ENCODE measurements at places on chromosomes 4 and X.

GRCh38 chr4:99587803-99588202 is 13.2 kb downstream of the MTTP start:
- DNase-seq: no peak

DNA sequence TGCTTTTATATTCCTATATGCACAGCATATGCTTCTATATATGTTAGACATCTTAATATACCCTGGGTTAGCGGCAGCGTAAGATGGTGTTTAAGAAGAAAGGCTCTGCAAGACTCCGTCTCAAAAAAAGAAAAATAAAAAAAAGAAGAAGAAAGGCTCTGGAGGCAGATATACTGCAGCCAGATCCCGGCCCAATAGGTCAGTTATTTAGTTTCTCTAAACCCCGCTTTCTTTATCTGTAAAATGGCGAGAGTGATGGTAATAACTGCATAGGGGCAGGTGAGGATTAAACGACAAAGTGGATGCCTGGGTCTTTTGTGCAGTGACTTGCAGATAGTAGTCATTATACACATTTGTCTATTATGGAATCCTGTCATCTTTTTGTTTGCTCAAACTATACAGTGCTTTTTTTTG is 115.2 kb downstream of the NAA11 start:
- no peak for DNase-seq

GRCh38 chr4:182866746-182867145 is 50.4 kb downstream of the DCTD start:
- no peak for DNase-seq

GRCh38 chr4:124685851-124686250 is 26.7 kb downstream of the ANKRD50 start:
- DNase-seq: no peak

DNA sequence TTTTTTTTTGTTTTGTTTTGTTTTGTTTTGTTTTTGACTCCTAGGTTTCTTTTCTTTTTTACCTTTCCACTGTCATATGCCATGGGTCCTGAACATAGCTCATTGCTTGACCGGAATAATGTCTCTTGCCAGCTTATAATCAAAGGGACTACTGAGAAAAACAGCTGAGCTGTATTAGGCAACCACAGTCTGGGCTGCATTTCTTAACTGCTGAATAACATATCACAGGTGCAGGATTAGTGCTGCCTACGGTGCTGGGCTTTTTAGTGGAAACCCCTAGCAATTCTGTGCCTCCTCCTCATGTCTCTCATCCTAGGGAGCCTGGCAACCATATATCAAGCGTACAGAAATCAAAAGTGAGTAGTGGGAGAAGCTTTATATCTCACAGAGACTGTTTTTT is 333.5 kb downstream of the BMPR1B start:
- no peak for DNase-seq

- no peak for DNase-seq
These were observed 81.9 kb downstream of the PJA1 start for GRCh38 chrX:69083361-69083760.

DNA sequence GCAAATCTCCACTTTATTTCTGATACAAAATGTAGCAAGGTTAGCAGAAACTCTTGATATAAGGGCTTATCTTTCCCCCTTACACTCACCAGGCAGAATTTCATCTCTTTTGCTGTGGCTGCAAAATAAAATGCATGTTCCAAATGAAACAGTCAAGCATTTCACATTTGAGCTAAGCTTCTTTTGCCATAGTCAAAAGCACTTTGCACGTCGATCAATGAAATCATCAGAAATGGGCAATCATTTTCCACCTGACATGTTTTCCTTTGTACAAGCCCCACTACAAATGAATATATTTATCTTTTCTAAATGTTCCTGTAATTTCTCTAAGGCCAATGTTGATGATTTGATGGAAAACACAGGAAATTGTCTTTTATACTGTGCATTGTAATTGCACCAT is 178.4 kb downstream of the ANKRD50 start:
- DNase-seq: no peak

GRCh38 chrX:150688911-150689451 is 4.2 kb upstream of the MTMR1 start:
- no peak for DNase-seq

GRCh38 chr4:146210890-146211289 is 3.4 kb upstream of the REELD1 start:
- no peak for DNase-seq

GRCh38 chr4:94400191-94400590 is 51.6 kb upstream of the PDLIM5 start:
- DNase-seq: no peak

GRCh38 chr4:74855879-74856278 is 61.6 kb upstream of the BTC start:
- no peak for DNase-seq

- DNase-seq: no peak
These were observed 33.6 kb upstream of the JADE1 start for GRCh38 chr4:128775916-128776315.

GRCh38 chr4:140059159-140059558 is 94.8 kb downstream of the MAML3 start:
- no peak for DNase-seq

DNA sequence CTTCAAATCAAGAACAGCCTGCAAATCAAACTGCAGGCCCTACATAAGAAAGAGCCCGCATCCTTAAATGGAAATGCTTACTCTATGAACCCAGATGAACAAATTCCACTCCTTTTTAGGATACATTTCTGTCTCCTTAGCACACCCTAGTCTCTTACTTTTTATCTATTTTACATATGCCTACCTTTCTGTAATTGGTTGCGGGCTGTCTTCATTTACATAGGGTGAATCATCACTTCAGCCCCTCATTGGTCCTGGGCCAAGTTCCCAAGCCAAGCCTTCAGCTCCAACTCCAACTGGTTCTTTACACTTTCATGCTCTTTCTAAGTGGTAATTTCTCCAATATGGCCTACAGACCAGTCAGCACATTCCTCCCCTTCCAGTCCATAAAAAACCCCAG is 219.3 kb downstream of the TRAM1L1 start:
- DNase-seq: no peak

GRCh38 chrX:33062041-33062440 is 149.3 kb downstream of the DMD start:
- DNase-seq: no peak

GRCh38 chrX:120291211-120291610 is 20.1 kb downstream of the TMEM255A start:
- DNase-seq: no peak

- DNase-seq: no peak
These were observed 8.1 kb downstream of the MBNL3 start for GRCh38 chrX:132480581-132481203.

DNA sequence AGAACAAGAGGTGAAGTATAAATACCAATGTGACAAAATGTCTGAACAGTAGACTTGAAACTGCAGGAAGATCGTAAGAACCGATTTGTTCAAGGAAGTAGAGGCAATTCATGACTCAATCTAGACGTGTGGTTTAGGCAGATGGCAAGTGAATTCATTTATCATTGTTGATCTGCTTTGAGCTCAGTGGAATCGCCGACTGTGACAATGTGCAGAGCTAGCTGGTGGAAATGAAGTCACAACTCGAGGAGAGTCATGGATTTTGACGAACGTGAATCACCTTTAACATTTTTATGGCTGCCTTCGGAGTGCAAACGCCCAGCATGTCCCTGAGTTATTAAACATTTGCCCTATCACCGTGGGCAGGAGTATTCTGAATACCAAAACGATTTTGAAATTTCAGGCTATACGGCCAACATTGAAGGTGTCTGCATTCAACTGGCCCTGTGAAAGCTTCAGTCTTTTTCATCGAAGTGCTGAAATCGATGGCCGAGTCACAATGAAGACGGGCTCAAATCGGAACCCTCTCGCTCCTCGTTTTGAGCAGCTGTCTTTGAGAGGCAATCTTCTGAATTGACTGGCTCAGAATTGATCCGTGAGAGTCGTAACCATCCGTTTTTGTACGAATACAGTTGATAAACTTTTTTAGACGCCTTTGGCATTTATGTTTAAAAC is 689 bp upstream of the OGT start:
- no peak for DNase-seq

DNA sequence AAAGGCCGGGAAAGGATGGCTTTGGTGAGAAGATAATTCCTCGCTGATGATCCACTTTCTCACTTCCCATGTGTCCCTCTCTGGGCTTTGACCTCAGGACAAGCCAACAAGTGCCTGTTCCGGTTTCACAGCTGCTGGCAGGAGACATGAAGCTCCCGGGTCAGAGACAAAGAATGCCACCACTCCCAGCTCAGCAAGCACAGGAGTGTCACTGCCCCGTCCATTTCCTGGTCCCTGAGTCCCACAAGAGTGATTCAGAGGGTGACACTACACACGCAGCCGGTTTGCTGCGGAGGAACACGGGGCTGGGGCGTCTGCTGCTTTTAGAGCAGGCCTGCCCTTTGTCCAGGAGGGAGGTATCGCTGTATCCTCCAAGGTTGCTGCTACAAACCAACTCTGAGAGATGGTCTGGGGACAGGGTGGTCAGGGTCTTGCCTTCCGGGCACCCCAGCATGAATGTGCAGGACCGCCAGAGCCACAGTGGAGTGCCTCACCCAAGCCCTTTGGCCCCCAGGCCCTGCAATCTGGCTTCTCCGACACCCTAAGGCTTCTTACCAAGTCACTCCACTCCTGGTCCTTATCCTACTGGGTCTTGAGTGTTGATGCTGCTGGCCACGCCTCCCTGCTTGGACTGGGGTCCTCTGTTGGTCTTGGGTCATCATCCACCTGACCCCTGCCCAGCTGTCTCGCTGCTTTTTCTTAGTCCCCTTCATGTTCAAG is 49.5 kb downstream of the CPZ start:
- DNase-seq: no peak

DNA sequence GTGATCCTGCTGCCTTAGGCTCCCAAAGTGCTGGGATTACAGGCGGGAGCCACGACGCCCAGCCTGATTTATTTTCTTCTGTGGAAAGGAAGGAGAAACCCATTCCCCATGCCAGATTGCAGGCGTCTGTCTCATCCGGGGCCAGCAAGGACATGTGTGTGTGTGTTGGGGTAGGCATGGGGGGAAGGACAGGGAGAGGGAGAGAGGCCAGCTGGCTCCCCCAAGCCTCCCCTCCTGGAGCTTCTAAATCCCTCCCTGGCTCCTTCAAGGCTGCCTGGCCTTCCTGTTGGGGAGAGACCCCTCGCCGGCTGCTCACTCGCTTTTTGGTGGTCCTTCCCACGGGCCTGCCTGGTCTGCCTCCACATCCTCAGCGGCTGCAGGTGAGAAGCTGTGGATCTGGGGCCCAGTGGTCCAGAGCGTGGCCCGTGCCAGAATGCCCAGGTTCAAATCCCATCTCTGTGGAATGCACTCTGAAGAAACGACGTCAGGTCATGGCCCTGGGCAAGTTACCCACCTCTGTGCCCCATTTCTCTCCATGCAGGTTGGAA is 1.3 kb upstream of the PLXNB3 start:
- DNase-seq: no peak

DNA sequence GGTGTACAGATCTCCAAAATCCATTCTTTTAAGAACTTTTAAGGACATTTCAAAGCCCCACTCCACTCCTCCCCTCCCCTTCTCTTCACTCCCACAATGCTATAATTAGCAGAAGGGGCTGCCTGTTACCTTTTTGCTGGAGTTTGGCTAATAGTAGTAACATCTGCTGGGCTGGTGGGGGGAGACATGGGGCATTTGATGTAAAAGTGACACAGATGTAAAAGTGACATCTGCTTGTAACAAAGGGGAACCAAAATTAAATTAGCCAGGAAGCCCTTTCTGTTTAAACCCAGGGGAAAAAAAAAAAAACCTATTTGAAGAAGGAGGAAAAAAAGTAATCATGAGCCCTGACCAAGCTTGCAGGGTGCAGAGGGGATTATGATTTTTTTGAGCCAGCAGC is 5.4 kb upstream of the PHOX2B start:
- DNase-seq: no peak

DNA sequence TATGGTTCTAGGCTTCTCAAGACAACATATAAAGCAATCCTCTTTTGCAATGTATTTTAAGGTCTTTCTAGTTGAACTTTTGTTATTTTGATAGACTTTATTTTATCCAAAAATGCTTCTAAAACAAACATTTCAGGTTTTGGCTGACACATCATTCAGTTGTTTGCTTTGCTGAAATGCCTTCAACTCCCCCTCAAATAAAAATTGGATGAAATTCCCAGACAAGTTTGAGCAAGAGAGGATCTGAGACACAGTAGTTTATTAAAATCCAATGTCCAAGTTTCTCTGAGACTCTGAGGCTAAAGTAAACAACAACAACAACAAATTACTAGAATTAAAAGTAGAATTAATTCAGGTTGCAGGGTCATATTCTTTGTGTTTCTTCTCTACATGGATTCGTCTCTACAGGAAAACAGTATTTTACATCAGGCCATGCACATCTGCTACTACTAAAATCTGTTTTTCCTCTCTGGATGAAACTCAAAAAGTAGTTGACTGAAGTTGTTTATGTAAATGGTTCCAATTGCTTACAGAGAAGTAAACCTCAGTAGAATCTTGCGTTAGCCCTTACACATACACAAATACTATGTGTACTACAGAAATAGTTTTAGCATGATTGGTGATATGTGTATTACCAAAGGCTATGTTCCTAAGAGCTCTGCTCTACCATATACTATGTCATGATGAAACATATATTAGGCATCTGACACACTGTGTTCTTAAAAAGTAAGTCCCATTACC is 64.9 kb downstream of the PRSS12 start:
- no peak for DNase-seq

GRCh38 chr4:113957956-113958355 is 21.5 kb downstream of the ARSJ start:
- DNase-seq: no peak

- peak; percentile 61 for DNase-seq
These were observed 151.7 kb upstream of the TBL1X start for GRCh38 chrX:9312922-9313867.

DNA sequence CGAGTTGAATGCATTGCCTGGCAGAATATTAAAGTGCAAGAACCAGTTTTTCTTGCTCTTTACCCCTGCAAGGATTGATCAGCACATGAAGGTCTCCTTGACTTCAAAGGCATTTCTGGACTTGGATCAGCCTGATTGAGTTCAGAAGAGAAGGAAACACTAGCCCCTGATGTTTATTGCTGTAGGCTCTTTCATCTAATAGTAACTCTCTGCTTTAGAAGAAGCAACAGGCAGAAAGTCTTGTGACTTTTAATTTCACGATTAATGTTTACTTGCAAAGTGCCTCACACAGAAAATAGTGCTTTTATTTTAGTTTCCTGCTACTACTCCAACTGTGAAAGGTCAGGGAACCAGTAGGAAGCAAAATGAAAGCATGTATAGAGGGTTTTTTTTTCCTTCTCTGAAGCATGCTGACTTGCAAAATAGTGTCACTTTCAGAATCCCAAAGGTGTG is 69.1 kb downstream of the PCDH7 start:
- DNase-seq: no peak

DNA sequence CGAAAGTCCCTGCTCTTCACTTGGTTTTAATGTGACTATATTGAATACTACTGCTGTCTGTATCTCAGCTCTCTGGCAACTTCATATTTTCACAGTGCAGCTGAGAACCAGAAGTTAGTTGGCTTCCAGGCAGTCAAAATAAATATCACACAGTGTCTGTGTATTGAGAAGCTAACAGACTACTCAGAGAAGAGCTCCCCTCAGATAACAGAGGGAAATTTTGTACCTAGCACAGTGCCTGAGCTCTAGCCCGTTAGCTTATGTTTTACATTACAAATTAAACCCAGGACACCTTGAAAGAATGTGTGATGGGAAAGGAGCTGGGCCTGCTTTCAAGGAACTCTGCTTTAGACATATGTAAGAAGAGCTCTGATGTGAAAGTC is 22.7 kb downstream of the JADE1 start:
- no peak for DNase-seq

- no peak for DNase-seq
These were observed 26.2 kb upstream of the TMEM150C start for GRCh38 chr4:82587826-82588540.

- DNase-seq: no peak
These were observed 48.3 kb downstream of the MAP7D3 start for GRCh38 chrX:136202889-136203288.

GRCh38 chrX:110167952-110168451 is 149.9 kb downstream of the AMMECR1 start:
- peak; percentile 20 for DNase-seq

Measured in stimulated activated CD8-positive, alpha-beta memory T cell treated with anti-CD3 and anti-CD28 coated beads, Interleukin-2, amount 100 ng/mL, for 48 hours (primary cell).